ENCODE measurements at places on chromosomes 1 and 21. TPM values are rescaled to one million over a fixed set of nuclear protein-coding genes. Genes with fewer than 3 reads are reported as not detected.

Gene SLC35D1
- total RNA-seq: 9.4 TPM

Gene BTBD8
- total RNA-seq: 61.1 TPM

Gene LENEP
- total RNA-seq: 1.2 TPM

Gene TIMM17A
- total RNA-seq: 56.3 TPM

Gene LCE1B
- total RNA-seq: not detected

Gene SCP2
- total RNA-seq: 57.5 TPM

Gene KRTAP12-2
- total RNA-seq: not detected

Gene MTARC2
- total RNA-seq: 7.3 TPM

Gene GPR37L1
- total RNA-seq: 0.82 TPM

Gene STK40
- total RNA-seq: 10.6 TPM

Gene IFI44L
- 7.3 TPM for total RNA-seq
